ENCODE measurements at places on chromosomes 6 and 20.

DNA sequence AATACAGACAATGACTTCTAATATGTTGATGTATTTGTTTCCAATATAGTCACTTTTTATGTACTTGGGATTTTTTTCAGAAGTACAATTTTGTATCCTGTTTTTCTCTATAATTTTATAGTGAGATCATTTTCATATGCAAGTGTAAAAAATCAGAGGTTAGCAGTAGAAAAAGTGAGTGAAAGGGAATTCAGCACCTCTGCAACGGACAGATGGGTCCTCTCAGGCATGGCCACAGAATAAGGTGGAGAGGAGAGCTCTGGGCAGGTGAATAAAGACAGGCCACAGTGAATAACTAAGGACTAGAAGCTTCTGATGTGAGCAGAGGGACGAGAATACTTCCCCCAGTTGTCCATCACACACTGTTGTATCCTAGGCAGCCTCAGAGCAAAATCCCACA, 210.1 kb upstream of the CNR1 start:
- H3K27ac ChIP-seq: no peak overlapping the region
- H3K27me3 ChIP-seq: no peaks in the 10 kb centered on the region
- no peak overlapping the region for H3K4me3 ChIP-seq
- no peaks in the 10 kb centered on the region for H3K36me3 ChIP-seq
- H3K4me1 ChIP-seq: no peaks in the 10 kb centered on the region
- DNase-seq: no peak

DNA sequence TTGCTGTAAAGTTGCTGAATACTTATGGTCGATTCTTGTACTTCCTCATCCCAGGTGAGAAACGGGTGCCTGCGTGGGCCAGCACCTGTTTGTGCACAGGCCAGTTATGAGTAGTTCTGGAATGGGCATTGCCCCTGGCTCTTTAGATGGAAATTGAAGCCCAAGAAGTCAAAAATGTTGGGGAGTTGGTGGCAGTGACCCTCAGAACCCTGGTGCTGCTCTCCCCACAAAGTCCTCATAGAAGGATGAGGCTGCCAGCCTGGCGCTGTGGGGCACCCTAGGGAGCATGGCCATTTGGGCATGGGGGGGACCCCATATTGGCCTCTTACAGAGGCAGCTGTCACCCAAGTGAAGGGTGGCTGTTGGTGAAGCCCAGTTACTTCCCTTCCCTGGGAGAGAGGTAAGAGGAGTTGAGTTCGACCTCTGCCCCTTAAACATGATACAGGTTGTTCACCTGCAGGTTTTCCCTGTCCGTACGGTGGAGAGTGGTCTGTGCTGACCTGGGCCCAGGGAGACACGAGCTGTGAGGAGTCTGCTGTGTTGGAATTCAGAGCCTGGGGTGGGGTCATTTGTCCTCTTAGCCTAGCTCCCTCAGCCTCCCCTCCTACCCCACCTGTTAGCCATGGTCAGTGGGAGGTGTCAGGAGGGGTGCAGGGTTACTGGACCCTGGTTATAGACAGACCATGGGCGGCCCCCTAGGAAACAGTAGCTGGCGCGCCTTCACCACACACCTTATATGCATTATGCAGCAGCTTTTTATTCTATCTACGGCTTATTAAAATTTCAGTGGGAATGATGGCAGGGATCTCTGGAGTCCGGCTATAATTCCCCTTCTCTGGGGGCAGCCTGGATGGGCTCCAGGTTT, 4.9 kb downstream of the HMGA1 start:
- DNase-seq: no peak
- peaks cover 15% of the 10 kb centered on the region for H3K4me1 ChIP-seq
- H3K36me3 ChIP-seq: peaks cover 45% of the 10 kb centered on the region
- no peak overlapping the region for H3K27ac ChIP-seq
- H3K27me3 ChIP-seq: no peaks in the 10 kb centered on the region

GRCh38 chr6:14888575-14889000, 357.3 kb upstream of the JARID2 start:
- H3K4me1 ChIP-seq: no peaks in the 10 kb centered on the region
- H3K36me3 ChIP-seq: no peaks in the 10 kb centered on the region
- no peak overlapping the region for H3K4me3 ChIP-seq
- no peak overlapping the region for H3K27ac ChIP-seq

GRCh38 chr20:21105429-21106170, 558 bp downstream of the LINC00237 start:
- no peak overlapping the region for H3K4me3 ChIP-seq
- peaks cover 20% of the 10 kb centered on the region for H3K4me1 ChIP-seq
- H3K36me3 ChIP-seq: no peaks in the 10 kb centered on the region
- peaks cover 61% of the 10 kb centered on the region for H3K27me3 ChIP-seq
- DNase-seq: peak; percentile 30

- no peak for DNase-seq
- no peaks in the 10 kb centered on the region for H3K27me3 ChIP-seq
- no peaks in the 10 kb centered on the region for H3K36me3 ChIP-seq
- peaks cover 4% of the 10 kb centered on the region for H3K4me1 ChIP-seq
- H3K4me3 ChIP-seq: no peak overlapping the region
These were observed 196.2 kb downstream of the BTBD9 start for GRCh38 chr6:38443352-38444144.

GRCh38 chr6:143973097-143973966, 34.7 kb downstream of the PLAGL1 start:
- H3K4me3 ChIP-seq: no peak overlapping the region
- no peak overlapping the region for H3K27ac ChIP-seq
- no peaks in the 10 kb centered on the region for H3K36me3 ChIP-seq
- DNase-seq: no peak
- no peaks in the 10 kb centered on the region for H3K27me3 ChIP-seq
